Progenitor cell of endocrine pancreas (in vitro differentiated cells): ENCODE measurements at places on chromosomes 6 and 20.

DNA sequence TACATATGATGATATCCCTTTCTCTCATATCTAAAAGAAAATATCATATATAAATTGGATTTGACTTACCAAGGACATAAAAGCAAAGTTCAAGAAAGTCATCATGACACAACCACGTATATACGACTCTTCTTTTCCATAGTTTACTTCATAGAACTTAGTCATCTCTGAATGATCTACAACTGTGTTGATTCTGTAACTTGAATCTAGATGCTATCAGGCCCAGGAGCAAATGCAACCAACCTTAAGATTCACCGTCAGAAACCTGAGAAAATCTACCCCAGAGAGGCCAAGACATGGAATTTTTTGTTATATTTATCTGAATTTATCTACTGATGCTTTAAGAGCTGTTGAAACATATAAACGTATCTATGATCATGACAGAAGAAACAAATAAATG, 165.6 kb downstream of the PDE10A start:
- DNase-seq, result no peak

DNA sequence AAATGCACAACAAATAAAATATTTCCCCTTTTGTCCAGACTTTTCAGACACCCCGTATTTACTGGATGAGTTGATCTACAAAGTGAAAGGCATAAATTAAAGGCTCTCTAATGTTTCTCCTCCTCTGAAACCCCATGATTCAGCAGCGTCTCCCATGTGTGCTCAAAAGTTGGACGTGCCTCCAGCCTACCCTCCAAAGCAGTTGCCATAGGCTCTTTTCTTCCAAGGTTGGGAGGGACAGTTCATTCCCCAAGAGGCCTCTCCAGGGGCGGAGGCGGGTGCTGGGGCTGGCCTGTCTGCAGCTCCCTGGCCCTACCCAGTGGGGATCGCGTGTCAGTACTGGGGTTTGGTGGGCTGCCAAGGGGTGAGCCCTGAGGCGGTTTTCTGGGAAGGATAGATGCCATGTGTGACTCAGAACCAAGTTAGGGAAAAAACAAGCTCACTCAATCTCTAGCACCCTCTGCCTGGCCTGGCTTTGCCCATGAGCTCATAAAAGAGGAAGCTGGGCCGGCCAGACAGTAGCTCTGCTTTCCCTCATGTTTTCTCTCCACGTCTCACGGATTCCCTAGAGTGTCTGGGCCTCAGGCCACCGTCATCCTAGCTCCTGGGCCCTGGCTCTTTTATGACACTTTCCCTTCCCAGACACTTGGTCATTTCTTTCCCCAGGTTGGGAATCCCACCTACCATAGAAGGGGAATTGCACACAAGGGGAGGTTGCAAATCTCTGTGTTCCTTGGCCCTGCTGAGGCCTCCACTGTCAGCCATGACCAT, 8.0 kb upstream of the IER3 start:
- DNase-seq, result no peak

- DNase-seq, result no peak
These were observed 275.2 kb downstream of the TFAP2B start for GRCh38 chr6:51093871-51094270.

DNA sequence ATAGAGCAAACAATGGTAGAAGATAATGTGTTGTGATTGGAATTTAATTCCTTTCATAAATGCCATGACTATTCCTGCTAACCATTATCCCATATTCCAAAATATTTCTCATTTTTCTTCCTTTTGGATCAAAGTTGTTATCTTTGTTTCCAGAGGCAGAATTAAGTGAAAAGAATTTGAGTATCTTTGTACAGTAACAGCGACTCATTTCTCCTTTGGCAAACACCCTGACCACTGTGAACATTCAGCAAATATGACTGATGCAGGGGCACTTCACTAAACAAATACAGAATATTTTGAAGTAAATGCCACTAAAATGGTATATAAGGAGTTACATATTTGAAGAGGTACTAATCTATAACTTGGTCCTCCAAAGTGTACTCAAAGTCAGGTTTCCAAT, 105.0 kb upstream of the LAMP5 start:
- no peak for DNase-seq

- DNase-seq, result no peak
These were observed 305.7 kb downstream of the KIF16B start for GRCh38 chr20:16267526-16267925.

GRCh38 chr6:89482126-89482525, 49.2 kb downstream of the ANKRD6 start:
- no peak for DNase-seq

DNA sequence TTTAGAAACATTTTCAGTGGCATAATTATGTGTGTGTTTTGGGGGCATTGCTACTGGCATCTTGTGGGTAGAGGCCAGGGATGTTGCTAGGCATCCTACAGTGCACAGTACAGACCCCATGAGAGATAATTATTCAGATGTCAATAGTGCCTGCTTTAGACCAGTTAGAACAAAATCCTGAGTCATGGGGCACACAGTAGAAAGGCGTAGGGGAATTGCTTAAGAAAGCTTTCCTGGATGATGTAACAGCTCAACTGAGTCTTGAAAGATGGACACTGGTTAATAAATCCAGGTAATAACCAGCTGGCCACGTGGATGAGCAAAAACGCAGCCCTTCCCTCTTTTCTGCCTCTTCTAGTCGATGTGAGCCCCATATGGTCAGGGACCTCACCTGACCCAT, 51.1 kb downstream of the KCNB1 start:
- DNase-seq, result no peak

GRCh38 chr20:24627926-24628325, 158.5 kb downstream of the SYNDIG1 start:
- DNase-seq, result no peak

- DNase-seq, result no peak
These were observed 77.3 kb downstream of the KCNQ5 start for GRCh38 chr6:72699159-72699558.

GRCh38 chr20:50537546-50538201, 27.5 kb downstream of the PTPN1 start:
- no peak for DNase-seq

- DNase-seq, result no peak
These were observed 31.7 kb downstream of the AGPAT4 start for GRCh38 chr6:161242113-161242512.
